ENCODE measurements at places on chromosomes 2 and 18.

GRCh38 chr18:54134053-54134452 is 90.4 kb downstream of the MBD2 start:
- no peak for DNase-seq

DNA sequence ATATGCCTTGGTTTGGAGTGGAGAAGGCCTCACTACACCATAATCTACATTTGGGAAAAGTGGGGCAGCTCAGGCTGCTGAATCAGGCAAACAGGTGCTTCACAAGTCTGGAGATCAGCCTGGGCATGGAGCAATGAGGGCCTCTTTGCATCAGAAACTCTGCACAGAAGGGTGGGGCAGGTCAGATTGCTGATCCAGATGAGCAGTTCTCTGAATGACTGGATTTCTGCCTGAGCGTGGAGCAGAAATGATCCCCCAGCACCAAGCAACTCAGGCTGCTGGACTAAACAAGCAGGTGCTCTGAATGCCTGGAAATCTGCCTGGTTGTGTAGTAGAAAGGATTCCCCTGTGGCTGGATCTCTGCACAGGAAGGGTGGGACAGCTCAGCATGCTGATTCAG is 605.3 kb upstream of the ZNF804A start:
- no peak for DNase-seq

DNA sequence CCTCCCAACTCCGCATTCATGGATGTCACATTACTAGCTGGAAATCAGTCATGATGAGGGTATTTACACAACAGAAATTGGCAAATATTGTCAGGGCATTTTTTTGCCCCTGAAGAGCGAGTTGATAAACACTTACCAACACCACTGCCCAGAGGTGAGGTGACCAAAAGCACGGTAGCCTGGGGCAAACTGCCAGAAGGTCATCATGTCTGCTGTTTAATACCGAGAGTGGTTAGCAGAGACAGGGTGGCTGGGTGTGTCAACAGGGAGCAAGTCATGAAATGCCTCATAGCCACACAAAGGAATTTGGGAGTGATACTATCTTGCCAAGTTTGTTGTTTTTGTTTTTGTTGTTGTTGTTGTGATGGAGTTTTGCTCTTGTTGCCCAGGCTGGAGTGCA is 37.0 kb upstream of the EPC2 start:
- no peak for DNase-seq

DNA sequence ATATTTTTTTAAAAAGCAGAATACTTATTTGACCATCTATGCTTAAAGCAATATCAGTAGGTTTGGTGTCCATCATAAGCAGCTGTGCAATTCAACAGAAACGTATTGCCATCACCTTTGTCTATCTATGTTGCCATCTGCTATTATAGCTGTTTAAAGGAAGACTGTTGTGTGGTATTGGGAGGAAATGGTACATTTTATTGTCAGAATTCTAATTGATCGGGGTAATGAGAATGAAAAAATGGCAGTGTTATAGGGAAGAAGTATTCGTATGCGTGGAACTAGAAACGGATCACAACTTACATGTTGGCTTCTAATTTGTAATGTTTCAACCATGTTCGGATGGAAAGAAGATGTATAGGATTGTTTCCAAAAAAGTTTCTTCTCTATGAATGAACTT is 90.3 kb upstream of the RANBP2 start:
- no peak for DNase-seq

- no peak for DNase-seq
Measured at GRCh38 chr2:20662308-20662937, 4.5 kb upstream of the GDF7 start.

DNA sequence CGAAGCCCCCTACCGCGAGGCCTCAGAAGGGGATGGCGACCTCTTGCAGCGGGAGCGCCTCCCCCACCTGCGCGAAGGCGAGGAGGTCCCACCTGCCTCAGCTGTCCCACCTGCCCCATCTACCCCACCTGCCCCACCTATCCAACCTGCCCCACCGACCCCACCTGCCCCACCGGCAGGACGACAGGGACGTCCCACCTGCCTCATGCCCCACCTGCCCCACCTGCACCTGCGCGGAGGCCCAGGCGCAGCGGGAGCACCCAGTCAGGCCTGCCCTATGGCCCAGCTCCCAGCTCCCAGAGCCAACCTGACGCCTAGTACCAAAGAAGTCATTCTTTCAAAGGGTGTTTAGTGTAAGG is 489.1 kb upstream of the SMIM21 start:
- DNase-seq, result no peak

- no peak for DNase-seq
Measured at GRCh38 chr2:637406-637776, 39.8 kb downstream of the TMEM18 start.

DNA sequence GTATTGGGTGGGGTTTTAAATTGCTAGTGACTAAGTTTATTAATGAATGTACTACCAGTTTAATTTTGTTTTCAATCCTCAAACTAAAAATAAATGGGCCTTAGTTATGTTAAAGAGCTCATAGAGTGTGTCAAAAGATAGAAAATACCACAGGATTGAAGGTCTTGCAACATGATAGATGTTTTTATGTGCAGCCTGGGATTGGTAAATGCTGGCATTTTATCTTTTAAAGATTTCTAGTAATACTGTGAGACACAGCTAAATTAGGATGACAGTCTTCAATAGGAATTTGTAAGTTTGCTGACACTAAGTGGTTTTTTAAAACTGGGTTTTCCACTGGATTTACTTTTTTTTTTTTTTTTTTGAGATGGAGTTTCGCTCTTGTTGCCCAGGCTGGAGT is 122.3 kb downstream of the HAUS1 start:
- DNase-seq, result no peak

- no peak for DNase-seq
Measured at GRCh38 chr2:169739351-169739750, 5.7 kb downstream of the KLHL23 start.

DNA sequence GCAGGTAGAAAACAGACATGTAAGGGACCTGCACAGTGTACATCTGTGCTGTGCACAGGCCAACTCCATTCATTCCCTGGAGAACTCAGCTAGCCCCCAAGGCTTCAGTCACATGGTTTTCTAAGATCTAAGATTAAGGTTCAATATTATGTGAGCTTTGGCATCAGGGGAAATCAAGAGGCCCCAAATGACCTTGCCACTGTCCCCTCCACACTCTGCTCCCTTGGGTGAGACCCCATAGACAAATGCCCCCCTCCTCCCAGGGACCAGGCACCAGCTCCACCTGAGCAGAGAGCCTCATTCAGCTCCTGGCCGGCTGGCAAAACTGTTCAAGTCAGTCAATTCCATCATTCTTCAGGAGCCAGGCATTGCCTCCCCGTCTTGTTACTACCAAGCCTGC is 93.6 kb upstream of the TMEM18 start:
- no peak for DNase-seq

DNA sequence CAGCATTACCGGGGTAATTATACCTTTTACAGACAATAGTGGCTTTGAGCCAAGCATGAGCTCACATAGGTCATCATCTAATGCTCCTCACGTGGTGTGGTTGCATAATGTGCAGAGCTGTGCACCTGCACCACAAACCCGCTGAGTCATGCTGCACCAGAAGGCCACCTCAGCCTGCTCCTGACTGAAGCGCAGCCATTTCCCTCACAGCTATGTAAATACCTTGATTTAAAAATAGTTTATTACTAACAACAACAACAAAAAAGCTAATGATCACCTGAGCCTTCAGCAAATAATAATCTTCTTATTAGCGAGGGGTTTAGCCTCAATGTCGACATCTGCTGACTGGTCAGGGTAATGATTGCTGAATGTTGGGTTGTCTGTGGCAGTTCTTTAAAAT is 238.8 kb downstream of the MBD5 start:
- no peak for DNase-seq

GRCh38 chr2:105396254-105397024 is 2.4 kb downstream of the FHL2 start:
- DNase-seq, result no peak

GRCh38 chr2:182631299-182631698 is 84.8 kb upstream of the DNAJC10 start:
- no peak for DNase-seq

- no peak for DNase-seq
Measured at GRCh38 chr2:170885130-170885791, 43.8 kb upstream of the GORASP2 start.

- DNase-seq, result no peak
Measured at GRCh38 chr2:11379558-11379957, 35.1 kb upstream of the ROCK2 start.

DNA sequence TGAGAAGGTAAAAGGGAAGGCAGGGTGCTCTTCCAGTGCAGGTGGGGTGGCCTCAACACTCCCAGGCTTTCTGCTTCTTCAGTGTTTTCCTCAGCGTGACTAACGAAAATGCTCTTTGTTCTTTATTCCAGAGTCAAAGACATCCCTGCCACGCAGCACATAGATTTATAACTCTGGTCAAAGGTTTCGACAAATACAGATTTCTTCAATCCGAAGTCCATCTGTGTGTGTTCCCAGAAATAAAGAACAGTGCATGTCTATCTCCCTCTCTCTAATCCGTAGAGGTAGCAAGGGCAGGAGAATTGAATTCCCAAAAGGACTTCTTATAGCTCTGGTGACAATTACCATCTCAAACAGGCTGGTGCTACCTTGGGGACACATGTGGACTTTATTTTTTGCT is 26.4 kb upstream of the TDRD15 start:
- DNase-seq, result no peak

- DNase-seq, result no peak
Measured at GRCh38 chr2:187187519-187187918, 260.5 kb downstream of the CALCRL start.

DNA sequence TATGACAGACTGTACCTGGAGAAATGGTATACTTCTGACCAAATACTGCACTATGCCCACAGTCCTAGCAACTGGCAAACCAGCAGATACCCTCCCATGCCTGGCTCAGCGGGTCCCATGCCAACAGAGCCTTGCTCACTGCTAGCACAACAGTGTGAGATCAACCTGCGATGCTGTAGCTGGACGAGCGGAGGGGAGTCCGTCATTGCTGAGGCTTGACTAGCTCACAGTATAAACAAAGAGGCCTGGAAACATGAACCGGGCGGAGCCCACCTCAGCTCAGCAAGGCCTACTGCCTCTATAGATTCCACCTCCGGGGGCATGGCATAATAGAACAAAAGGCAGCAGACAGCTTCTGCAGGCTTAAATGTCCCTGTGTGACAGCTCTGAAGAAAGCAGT is 93.2 kb upstream of the CAB39 start:
- no peak for DNase-seq

GRCh38 chr2:44207102-44207501 is 38.4 kb downstream of the PPM1B start:
- no peak for DNase-seq

- DNase-seq, result no peak
Measured at GRCh38 chr2:165425556-165425955, 43.9 kb upstream of the CSRNP3 start.

- DNase-seq, result no peak
Measured at GRCh38 chr2:105800953-105801635, 56.4 kb downstream of the NCK2 start.

DNA sequence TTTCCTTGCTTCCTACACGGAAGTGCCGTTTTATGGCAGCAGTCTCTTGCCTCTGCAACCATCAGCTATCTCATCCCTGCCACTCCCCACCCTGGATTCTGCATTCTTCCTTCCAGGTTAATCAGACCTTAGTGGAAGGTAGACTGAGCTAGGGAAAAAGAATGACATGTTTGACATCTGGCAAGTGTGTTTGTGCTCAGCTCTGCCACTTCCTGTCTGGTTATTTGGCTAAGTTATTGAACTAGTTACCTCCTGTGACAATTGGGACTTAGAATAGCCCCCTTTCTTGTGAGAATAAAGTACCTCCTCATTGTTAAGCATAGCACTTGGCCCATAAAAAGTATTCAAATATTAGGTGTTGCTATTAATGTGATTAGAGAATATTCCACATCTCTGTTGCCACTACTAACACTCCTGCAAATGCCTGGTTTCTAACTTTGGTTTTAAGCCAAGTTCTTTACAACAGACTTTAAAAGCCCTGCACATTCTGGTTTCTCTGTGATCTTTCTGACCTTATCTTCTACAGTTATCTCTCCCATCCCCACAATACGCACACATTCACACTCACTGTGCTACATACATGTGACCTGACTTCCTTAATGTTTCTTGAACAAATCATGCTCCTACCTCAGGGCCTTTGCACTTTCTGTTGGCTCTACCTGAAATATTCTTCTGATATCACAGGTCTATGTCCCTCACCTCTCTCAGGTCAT is 10.8 kb upstream of the MAPRE2 start:
- DNase-seq, result no peak

- DNase-seq, result no peak
Measured at GRCh38 chr2:241017228-241017940, 19.0 kb downstream of the SNED1 start.

GRCh38 chr2:208407667-208408066 is 1.1 kb downstream of the PTH2R start:
- DNase-seq, result peak; percentile 45

- no peak for DNase-seq
Measured at GRCh38 chr2:81550277-81550676, 1245.7 kb upstream of the LRRTM1 start.
